GM13977 (cell line): ENCODE measurements at places on chromosomes 2 and 18.

DNA sequence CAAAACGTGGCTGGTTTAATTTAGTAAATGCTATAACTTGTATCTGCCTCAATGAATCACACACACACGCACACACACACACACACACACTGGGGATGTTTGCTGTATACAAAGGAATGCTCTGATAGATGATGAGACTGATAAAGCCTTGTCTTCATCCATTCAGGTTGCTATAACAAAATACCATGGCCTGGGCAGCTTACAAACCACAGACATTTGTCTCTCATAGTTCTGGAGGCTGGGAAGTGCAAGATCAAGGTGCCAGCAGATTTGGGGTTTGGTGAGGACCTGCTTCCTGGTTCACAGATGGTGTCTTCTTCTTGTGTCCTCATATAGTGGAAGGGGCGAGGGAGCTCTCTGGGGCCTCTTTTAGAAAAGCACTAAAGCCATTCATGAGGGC lies 149.5 kb upstream of the HDAC4 start:
- DNase-seq: no peak

DNA sequence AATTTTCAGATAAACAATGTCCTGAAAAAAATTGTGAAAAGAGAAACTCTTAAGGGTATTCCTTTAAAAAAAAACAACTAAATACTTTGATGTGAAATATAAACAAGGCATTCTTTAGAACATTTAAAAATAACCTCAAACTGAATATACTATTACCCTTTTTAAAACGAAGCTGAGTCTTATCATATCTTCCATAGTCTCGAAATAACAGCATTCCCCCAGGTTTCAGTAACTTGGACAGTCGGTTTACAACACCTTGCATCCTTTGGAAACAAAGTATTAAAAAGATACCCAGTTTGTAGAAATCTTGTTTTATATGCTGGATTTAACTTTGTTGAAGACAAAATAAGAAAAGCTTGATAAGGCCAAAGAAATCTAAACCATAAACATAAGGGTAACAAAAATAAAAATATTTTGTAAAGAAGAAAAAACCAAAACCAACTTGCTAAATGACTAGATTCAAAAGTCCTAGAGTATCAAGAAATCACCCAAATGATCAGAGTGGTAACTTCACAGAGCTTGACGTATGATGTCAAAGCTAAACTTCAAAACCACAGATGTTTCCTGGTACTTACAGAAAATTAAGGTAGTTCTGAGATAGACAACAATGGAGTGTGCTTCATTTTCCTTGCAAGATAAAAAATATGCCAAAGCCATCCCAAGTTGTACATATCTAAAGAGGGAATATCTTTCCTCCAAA lies 107.8 kb downstream of the METTL8 start:
- peak; percentile 23 for DNase-seq

GRCh38 chr2:53445383-53446070 lies 322.1 kb upstream of the CHAC2 start:
- peak; percentile 6 for DNase-seq

DNA sequence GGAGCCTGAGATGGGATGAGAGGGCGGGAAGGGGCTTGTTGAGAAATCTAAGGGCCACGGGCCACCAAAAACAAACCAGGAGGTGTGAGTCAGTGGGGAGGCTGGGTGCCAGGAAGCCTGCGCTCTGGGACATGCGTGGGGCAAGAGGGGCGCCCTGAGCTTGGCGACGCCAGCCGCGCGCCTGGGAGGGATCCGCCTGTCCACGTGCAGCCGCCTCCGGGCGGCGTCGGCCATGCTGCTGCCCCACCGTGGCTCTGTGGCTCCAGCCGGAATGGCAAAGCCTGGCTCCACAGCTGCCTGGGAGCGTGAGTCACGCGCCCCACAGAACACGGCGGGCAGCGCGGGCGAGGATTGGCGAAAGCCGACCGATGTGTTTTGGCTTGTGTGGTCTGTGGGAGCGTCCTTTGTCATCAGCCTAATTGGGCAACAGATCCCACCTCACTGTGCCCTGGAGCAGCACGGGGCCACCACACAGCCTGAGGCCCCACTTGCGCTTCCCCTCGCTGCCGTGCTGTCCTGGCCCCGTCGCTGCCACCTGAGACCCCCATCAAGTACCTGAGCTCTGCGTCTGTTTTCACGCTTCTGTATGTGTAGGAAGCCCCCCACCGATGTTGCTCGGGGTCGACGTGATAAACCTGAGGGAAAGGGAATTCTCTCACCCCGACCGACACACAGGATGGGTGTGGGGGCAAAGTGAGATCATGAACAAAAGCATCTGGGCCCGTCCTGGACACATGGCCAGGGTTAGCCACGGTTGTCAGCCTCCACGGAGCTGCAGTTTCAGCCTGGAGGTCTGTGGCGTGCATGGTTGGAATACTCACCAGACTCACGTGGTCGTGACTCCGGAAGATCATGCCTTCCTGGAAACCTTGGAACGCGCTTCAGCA lies 80.5 kb downstream of the NFATC1 start:
- DNase-seq: no peak

- no peak for DNase-seq
These were observed 161.4 kb downstream of the MYO3B start for GRCh38 chr2:170339322-170339721.

GRCh38 chr2:162090109-162090508 lies 16.1 kb upstream of the DPP4 start:
- no peak for DNase-seq

DNA sequence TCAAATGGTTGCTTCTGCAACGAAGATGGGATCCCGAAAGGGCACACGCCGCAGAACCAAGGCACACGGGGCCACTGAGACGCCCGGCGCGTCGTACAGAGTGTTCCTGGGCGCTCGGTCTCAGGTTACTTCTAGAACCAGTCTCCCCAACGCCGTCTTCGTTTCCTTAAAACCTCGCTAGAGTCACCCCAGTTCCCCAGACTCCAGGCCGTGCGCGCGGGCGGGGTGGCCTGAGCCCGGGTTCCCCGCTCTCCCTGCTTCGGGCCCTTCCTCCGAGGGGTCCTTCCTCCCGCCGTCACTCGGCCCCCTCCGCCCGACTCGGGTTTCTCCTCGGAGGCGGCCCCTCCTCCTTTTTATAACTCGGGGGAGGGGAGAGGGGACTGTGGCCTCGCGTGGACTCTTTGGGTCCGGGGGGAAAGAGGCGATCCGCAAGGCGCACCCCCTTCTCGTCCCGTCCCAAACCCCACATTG lies 774 bp upstream of the FZD7 start:
- DNase-seq: peak; percentile 47

GRCh38 chr2:218833023-218833609 lies 1.5 kb upstream of the PRKAG3 start:
- no peak for DNase-seq

DNA sequence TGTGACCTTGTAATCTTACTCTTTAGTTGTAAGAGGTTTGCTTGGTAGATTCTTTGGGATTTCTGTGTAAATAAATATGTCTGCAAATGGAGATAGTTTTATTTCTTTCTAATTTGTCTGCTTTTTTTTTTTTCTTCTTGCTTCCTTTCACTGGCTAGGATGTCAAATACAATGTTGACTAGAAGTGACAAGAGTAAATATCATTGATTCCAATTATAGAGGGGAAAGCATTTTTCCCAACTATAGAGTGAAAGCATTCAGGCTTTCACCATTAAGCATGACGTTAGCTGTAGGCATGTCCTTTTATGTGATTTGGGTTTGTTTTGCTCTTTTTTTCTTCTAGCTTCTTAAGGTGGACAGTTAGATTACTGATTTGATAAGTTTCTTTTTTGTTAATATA lies 191.5 kb downstream of the MCFD2 start:
- no peak for DNase-seq

DNA sequence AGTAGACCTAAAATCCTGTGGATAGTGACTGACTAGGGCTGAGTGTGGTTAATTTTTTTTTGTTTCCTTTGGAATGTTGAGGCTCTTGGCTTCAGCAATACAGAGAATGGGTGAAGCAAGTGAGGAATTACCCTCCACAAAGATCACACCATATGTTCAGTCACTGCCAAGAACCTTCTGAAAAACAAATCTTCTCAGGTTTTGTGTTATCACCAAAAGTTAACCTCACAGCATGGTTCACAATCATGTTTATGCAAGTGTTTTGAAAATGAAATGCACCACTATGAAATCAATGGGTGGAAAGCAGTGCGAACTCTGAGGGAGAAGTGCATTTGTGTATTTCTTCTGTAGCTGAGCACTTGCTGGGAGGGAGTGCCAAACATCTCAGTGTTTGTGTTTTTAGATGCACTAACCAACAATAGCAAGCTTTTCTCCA lies 44.4 kb downstream of the SPATS2L start:
- DNase-seq: no peak

GRCh38 chr2:235520787-235521186 lies 26.9 kb downstream of the AGAP1 start:
- DNase-seq: no peak

DNA sequence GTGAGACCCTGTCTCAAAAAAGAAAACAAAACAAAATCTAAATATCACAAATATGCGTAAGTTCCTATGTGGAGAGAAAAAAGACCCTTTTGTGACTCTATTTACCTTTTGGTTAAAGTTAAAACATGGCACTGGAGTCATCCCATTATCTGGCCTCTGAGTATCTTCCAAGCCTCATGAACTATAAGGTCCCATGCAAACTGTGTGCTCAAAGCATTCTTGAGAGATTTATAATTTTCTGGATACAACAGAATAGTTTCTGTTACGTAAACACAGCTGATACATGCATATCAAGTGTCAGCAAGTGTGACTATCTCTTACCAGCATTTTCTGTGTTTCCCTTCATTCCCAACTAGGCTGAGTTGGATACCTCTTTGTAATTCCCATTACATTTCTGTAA lies 8.8 kb upstream of the NOSTRIN start:
- no peak for DNase-seq

- no peak for DNase-seq
These were observed 351.0 kb downstream of the SS18 start for GRCh38 chr18:25739376-25739775.

- DNase-seq: no peak
These were observed 58.0 kb downstream of the TMEM163 start for GRCh38 chr2:134660626-134661402.

DNA sequence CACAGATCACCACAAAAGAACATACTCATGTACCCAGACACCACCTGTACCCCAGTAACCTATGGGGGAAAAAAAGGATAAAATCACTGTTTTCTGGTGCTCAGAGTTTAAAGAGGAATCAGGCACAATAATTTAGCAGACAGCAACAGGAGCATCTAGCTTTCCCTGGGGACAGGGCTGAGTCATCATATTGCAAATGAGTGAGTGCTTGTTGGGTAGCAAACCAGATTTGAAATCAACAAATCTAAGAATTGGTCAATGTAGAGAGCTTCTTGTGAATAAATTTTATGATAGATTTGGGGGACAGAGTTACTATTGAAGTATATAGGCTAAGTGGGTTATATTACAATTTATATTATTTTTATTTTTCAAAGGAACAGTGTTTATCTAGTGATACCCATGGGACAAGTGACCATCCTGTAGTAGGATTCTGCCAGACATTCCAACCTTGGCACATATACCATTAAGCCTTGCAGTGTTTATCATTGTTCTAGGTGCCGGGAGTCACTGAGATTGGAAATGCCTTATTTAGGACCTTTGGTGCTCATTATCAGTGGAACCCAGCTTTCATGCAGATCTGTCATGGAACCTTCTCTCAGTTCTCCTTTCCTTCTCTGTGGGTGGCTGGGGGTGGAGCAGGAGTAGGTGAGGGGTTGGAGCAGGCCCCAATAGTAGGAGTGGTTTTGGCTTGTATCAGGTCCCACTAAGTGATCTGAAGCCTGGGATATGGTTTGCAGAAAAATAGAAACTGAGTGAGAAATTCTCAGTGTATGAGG lies 117.2 kb downstream of the CERS6 start:
- DNase-seq: no peak

DNA sequence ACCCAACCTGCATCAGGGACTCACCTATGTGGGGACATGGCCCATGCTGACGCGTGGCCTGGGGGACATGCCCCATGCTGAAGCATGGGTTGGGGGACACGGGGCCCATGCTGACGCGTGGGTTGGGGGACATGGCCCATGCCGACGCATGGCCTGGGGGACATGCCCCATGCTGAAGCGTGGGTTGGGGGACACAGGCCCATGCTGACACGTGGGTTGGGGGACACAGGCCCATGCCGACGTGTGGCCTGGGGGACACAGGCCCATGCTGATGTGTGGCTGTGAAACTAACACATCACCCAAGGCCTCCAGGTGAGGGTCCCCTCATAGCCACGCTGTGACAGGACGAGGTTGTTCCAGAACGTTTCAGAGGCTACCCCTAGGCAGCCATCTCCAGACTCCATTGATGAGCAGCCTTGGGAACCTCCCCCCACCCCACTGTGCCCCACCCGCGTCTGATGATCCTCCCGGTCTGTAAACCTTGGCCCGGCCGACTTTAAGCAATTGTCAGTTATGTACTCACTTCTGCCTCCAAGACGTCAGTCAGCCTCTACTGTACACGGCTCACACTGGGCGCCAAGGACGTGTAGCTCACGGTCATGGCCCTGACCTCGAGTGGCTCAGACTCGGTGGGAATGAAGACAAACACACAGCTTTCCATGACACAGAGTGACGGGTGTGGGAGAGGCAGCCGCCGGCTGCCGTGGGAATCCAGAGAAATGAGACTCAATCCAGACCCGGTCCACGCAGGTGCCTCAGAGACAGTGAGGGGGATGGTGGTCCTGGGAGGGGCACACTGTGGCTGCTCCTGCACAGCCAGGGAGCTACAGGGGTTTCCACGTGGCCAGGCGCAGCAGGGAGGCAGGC lies 50.2 kb upstream of the SLC66A3 start:
- no peak for DNase-seq

DNA sequence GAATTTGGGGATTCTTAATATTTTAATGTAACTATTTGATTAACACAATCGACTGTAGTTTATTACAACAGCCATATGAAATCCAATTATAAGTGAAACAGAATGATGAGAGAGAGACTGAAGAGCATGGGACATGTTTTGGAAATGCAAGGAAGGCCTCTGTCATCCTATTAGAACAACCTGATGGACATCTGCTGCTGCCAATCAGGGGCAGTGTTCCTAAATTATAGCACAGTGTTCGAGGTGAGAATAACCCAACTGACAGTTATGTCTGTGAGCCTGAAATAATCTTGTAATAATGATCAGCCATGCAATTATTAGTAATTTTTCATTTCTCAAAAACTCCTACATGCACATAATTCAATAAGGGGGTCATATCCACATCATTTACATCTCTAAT lies 73.6 kb downstream of the CCDC141 start:
- DNase-seq: no peak

- DNase-seq: no peak
These were observed 116.3 kb downstream of the DHRS9 start for GRCh38 chr2:169185711-169186110.
